Mucosa of descending colon (tissue), 3 donors: ENCODE measurements at places on chromosomes 2 and 18. TPM values are rescaled to one million over a fixed set of nuclear protein-coding genes. Genes with fewer than 3 reads are reported as not detected.

The KCNF1 gene
- total RNA-seq = 0.78 TPM

The MOGAT1 gene
- total RNA-seq = not detected

The AQP4 gene
- not detected for total RNA-seq

The GKN2 gene
- not detected for total RNA-seq

The SLC14A1 gene
- total RNA-seq = 0.46 TPM

The MARCO gene
- 0.69 TPM for total RNA-seq

The AP1S3 gene
- total RNA-seq = 5.0 TPM

GRCh38 chr2:159904959-159905305 lies 106.9 kb upstream of the CD302 start:
- no peak for DNase-seq

- DNase-seq = peak; percentile 42
Observed at GRCh38 chr2:97267411-97268074, 154.6 kb downstream of the ANKRD36 start.

DNA sequence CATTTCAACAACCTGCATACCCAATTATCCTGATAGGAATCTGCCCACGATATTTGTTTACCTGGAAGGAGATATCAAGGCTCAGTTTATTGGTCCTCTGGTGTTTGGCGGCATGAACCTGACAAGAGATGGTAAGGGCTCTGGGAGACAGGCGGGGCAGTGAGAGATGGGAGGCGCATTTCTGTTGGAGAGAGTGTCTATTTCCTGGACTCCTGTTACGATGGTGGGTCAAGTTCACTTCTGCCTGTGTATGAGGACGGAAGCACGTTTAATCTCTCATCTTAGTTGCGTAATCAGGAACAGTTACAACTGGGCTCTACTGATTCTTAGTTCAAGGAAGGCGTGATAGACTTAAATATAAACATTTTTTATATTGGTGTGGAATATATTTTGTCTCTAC lies 8.9 kb downstream of the PDCL3 start:
- DNase-seq = no peak

DNA sequence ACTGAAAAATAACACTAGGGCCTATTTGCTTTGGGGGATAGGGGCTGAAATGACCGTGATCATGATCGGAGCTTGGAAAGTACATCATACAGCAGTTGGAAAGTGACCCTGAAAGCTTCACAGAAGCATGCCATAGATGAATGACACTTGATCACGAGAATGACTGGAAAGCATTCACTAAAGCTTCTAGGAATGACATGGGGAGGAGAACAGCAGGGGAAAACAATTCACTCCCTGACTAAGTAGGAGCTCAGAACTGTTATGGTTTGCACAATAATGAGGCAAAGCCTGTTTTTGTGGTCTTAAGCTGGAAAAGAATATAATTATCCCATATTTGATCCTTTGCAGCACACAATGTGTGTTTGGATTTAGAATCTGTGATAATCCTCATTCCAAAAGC lies 237.5 kb downstream of the NOL4 start:
- no peak for DNase-seq

DNA sequence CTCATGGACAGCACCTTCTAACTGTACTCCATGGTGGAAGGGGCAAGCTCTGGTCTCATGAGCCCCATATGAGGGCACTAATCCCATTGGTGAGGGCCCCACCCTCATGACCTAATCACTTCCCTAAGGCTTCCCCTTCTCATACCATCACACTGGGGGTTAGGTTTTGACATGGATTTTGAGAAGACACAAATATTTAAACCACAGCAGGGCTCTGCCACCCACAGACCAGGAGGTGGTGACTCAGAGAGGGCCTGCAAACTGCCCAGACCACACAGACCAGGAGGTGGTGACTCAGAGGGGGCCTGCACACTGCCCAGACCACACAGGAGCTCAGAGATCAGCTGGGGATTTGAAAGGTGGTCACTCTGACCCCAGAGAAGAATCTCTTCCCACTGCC lies 222.0 kb downstream of the KLHL29 start:
- no peak for DNase-seq

DNA sequence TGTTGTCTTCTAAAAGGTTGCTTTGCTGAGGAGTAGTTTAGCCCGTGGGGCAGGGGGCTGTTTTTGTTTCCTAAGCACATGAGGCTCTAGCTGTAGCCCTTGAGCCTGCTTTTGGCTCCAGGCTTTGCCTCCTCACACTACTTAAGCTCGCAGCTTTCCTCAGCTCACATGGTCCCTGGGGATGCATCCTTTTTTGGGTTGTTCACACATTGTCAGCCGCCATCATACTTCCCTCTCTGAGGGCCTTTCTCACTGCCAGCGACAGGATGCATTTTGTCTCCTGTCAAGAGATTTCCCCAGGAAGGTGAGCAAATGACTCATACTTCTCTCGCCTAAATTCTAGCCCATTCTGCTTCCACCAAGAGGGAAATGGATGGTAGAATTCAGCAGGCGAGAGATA lies 279.5 kb upstream of the PKDCC start:
- no peak for DNase-seq

DNA sequence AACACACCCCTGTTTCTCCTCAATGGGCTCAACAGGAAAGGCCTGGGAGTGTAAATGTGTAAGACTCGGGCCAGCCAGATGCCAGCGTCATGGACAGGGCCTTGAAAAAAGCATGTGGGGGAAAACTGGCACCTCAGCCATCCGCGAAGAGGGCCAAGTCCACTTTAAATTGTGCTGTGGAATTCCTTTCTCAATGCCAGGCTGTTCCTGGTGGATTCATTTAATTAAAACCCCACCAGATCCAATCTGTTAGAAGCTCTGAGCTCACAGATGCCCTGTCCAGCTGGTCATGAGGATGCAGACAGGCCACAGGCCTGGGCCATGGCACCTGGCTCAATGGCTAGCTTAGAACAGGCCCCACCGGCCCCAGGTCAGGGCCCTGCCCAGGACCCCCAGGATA lies 24.8 kb downstream of the KCNK3 start:
- DNase-seq = no peak

DNA sequence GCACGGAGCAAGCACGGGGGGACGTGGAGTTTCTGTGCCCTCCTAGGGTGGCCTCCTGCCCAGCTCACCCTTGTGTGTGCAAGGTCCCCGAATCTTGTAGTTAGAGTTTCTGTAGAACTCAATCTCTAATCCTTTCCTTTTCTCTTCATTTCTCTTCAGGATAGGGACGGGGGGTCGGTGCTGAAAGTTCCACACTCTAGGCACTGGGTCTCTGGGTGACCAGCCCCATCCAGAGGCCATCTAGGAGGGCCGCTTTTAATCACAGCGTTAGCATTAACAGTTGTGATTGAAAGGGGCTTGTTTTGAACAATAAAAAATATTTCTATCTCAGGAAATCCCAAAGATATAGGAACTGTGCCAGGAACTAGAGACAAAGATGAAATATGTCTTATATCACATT lies 10.5 kb downstream of the SOCS6 start:
- DNase-seq = no peak

DNA sequence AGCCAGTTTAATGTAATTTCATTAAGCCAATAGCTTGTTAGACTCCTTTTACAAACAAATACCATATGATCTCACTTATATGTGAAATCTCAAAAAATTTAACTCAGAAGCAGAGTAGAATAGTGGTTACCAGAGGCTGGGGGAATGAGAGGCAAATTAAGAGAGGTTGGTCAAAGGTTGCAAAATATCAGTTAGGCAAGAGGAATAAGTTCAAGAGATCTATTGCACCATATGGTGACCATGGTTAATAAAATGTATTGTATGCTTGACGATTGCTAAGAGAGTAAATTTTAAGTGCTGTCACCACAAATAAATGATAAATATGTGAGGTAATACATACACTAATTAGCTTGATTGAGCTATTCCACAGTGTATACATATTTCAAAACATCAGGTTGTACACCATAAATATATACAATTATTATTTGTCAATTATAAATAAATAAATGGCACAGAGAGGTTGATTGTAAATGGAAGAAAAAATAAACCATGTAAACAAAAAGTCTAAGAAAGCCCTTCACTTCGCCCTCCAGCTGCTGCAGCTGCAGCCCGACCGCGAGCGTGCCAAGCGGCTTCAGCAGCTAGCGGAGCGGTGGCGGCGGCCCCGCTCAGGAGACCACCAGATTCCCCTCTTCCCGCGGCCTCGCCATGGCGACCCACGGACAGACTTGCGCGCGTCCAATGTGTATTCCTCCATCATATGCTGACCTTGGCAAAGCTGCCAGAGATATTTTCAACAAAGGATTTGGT lies 23.0 kb upstream of the ACTR2 start:
- no peak for DNase-seq

GRCh38 chr2:239876271-239876947 lies 148.7 kb downstream of the NDUFA10 start:
- no peak for DNase-seq

- DNase-seq = no peak
Observed at GRCh38 chr2:185658750-185659149, 79.9 kb upstream of the FSIP2 start.

GRCh38 chr2:170113168-170113894 lies 64.6 kb upstream of the MYO3B start:
- DNase-seq = no peak

GRCh38 chr2:20450201-20450999 lies 3.5 kb downstream of the RHOB start:
- peak; percentile 45 for DNase-seq

DNA sequence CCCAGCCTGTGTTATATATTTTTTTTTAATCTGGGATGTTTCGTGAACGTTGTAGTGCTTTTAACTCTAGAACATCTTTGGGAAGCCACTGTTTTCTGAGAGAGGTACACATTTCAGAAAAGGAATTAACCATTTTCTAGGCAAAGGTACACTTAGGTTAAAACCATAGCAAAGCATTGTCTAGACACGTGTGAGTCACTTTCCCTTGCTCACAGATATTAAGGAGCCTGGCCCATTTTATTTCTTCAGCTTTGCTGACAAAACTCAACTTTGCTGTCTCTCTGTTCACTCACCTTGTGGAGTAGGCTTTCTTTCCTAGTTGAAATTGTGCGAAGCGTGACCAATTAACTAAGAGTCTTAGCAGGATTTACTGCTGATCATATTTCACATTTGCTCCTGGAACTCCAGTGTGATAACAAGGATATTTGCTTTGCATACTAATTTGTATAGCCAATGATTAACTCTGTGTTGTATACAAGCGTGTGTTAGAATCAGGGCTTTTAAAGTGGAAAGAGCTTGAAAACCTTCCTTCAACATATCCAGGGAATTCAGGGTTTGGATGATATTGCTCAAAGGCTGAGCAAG lies 215.0 kb upstream of the AGAP1 start:
- no peak for DNase-seq

- DNase-seq = no peak
Observed at GRCh38 chr18:49127471-49128190, 176.9 kb upstream of the SMAD7 start.

- no peak for DNase-seq
Observed at GRCh38 chr2:126669772-126670171, 13.8 kb downstream of the GYPC start.

DNA sequence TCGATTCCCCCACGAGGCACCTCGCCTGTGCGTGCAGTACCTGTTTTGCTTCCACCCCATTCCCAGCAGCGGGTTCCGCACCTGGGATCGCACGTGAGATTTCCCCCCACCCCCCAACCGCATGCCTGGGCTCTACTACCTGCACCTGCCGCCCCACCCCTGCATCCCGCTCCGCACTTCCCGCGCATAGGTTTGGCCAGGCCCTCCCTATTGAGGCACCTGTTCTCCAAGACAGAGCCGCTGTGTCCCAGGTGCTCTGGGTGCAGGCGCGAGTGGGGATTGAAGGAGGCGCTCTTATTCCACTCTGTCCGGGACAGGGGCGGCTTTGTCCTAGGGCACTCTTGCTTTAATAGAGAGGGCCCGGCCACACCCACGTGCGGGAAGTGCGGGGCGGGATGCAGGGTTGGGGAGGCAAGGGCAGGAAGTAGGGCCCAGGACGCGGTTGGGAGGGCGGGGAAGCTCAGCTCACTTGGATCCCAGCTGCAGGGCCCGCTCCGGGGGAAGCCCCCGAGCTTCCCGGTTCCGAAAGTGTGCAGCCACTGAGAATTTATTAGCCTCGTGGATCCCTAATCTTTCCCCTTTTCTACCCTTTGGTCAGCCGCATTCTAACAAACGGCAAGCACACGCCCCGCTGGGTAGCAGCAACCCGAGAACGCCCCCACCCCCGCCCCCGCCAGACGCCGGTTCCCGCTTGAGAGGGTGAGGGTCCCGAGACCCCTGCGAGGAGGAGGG lies 670 bp upstream of the MOCOS start:
- peak; percentile 80 for DNase-seq

GRCh38 chr2:29923110-29923721 lies 1.8 kb upstream of the ALK start:
- DNase-seq = no peak

GRCh38 chr2:132915812-132916549 lies 246.0 kb upstream of the LYPD1 start:
- DNase-seq = no peak

- DNase-seq = no peak
Observed at GRCh38 chr2:200247494-200247893, 59.0 kb upstream of the SPATS2L start.

DNA sequence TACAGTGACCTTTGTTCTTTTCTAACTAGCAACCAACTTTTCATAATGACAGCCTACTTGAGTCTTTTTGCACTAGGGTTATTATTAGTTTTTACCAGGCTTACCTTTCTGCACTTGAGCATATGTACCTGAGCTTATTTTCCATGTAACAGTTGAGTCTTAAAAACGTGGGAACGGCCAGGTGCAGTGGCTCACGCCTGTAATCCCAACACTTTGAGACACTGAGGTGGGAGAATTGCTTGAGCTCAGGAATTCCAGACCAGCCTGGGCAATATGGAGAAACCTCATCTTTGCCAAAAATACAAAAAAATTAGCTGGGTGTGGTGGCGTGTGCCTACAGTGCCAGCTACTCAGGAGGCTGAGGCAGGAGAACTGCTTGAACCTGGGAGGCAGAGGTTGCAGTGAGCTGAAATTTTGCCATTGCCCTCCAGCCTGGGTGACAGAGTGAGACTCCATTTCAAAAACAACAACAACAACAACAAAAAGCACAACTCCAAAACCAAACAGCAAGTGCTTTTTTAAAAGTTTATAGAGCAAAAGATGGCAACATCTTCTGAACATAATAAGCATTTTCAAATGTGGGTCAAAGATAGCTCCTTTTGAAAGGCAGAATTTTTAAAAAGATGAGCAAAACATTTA lies 57.1 kb upstream of the CD28 start:
- DNase-seq = no peak

DNA sequence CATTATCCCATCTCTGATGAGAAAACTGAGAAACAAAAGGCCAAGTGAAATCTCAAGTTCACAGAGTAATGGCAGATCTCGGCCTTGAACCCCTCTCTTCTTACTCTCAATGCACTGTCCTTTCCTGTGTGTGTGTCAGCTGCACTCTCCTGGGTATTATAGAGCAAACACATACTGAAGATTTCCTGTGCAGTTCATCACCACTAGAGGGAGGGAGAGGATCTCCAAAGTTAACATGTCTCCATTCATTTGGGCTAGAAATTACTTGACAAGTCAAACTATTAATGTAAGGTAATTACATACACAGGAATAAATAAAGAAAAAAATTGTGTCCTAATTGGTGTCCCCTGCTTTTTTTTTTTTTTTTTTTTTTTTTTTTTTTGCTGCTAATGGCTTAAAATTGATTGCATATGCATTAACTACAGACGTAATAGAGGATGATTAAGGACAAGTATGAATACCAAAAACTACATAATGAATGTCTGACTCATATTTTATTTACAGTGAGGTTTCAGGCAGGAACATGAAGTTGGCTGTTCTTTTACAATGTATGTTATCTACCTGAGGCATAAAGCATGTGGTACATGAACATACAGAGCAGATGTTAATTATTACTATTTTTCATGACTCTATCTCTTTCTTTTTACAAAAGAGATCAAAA lies 269.2 kb downstream of the NYAP2 start:
- DNase-seq = no peak

- DNase-seq = no peak
Observed at GRCh38 chr2:132437852-132438669, 21.5 kb downstream of the GPR39 start.

GRCh38 chr2:46798998-46799698 lies 116.5 kb downstream of the MCFD2 start:
- no peak for DNase-seq
